ENCODE measurements at places on chromosomes 6 and 20.

GRCh38 chr20:13525225-13525940 lies 113.3 kb downstream of the TASP1 start:
- peak; percentile 80 for DNase-seq

DNA sequence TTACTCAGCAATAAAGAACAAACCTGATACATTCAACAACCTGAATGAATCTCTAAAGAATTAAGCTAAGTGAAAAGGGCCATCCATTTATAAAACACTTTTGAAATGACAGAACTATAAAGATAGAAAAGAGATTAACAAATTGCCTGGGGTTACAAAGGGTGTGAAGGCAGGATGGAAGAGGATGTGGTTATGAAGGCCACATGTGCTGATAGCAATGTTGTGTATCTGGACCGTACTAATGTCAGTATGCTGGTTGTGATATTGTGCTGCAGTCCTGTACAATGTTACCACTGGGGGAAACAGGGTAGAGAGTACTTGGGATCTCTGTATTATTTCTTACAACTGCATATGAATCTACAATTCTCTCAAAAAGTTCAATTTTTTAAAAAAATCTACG lies 36.4 kb downstream of the ELOVL5 start:
- DNase-seq, result no peak

GRCh38 chr6:30798494-30798893 lies 54.1 kb upstream of the IER3 start:
- DNase-seq, result no peak

- peak; percentile 88 for DNase-seq
Measured at GRCh38 chr6:3759646-3760232, 8.2 kb upstream of the PXDC1 start.

- DNase-seq, result no peak
Measured at GRCh38 chr20:36547186-36548005, 6.1 kb downstream of the MYL9 start.

GRCh38 chr6:128743974-128744765 lies 138.8 kb upstream of the LAMA2 start:
- DNase-seq, result no peak
